Esophagus squamous epithelium (tissue), 5 donors: ENCODE measurements at places on chromosomes 4 and X. TPM values are rescaled to one million over a fixed set of nuclear protein-coding genes. Genes with fewer than 3 reads are reported as not detected.

Gene MID1IP1
- total RNA-seq = 47.1 TPM

Gene GCNA
- total RNA-seq = 0.35 TPM

DNA sequence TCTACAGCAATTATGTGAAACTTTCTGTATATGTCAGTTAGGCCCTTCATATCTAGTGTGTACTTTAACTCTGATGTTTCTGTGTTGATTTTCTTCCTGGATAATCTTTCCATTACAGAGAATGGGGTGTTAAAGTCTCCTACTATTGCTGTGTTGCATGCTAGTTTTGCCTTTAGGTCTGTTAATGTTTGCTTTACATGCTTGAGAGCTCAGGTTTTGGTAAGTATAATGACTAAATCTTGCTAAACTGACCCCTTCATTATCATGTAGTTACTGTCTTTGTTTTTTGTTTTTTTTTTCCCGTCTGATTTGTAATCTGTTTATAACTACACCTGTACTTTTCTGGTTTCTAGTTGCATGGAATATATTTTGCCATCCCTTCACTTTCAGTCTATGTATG is 63.6 kb upstream of the UGT2B15 start:
- H3K27ac ChIP-seq = no peak overlapping the region
- no peak overlapping the region for H3K4me3 ChIP-seq
- H3K4me1 ChIP-seq = no peaks in the 10 kb centered on the region
- DNase-seq = no peak

- no peak overlapping the region for H3K4me3 ChIP-seq
- DNase-seq = no peak
- no peak overlapping the region for H3K27ac ChIP-seq
- H3K27me3 ChIP-seq = no peaks in the 10 kb centered on the region
These were observed 71.1 kb upstream of the ZCCHC13 start for GRCh38 chrX:74232859-74233258.

Gene RAB9A
- 24.4 TPM for total RNA-seq

- H3K36me3 ChIP-seq = no peaks in the 10 kb centered on the region
- no peaks in the 10 kb centered on the region for H3K4me1 ChIP-seq
- H3K27ac ChIP-seq = no peak overlapping the region
These were observed 208.4 kb downstream of the RBM46 start for GRCh38 chr4:154989511-154989910.

DNA sequence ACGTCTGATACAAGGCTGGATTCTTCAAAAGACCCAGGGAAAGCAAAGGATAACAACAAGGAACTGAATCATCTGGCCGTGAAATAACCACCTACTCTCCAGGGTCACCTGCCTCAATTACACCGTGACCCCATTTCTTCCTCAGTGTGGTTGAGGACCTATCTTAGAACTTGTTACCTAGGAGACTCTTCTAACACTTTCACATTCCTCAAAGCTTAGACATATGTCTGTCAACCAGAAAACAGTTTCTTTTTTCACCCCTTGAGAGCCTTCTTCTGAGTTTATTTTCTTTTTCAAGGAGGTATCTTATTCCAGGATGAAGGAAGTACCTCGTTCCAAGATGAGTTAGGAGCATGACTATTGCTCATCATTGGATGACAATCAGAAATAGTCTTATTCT is 337.8 kb downstream of the ARHGAP24 start:
- H3K4me3 ChIP-seq = no peak overlapping the region
- H3K36me3 ChIP-seq = no peaks in the 10 kb centered on the region
- no peak overlapping the region for H3K27ac ChIP-seq
- no peaks in the 10 kb centered on the region for H3K4me1 ChIP-seq

- H3K27ac ChIP-seq = no peak overlapping the region
- no peak for DNase-seq
- H3K4me1 ChIP-seq = no peaks in the 10 kb centered on the region
- no peaks in the 10 kb centered on the region for H3K27me3 ChIP-seq
These were observed 36.0 kb upstream of the SPANXC start for GRCh38 chrX:141278306-141278705.

Gene EXOC1L
- total RNA-seq = not detected

DNA sequence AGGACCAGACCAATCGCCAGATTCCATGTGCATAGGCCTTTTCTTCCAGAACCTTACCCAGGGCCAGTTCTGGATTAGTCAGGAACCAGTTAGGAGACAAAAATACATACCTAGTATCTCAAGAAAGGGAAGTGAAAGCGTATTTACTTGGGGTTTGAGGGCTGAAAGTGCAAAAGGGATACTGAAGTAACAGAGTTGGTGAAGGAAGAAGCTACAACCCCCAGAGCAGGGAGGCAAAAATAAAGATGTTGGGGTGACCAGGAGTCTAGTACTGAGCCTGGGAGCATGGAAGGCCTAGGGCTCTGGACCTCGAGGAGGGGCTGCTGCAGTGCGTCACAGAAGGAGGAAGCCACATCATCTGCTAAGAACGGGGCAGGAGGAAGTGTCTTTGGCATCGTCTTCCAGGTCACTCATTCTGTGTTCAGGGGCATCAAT is 38.3 kb downstream of the TKTL1 start:
- H3K27me3 ChIP-seq = no peaks in the 10 kb centered on the region
- H3K36me3 ChIP-seq = no peaks in the 10 kb centered on the region
- H3K4me1 ChIP-seq = no peaks in the 10 kb centered on the region
- H3K27ac ChIP-seq = no peak overlapping the region
- H3K4me3 ChIP-seq = no peak overlapping the region

DNA sequence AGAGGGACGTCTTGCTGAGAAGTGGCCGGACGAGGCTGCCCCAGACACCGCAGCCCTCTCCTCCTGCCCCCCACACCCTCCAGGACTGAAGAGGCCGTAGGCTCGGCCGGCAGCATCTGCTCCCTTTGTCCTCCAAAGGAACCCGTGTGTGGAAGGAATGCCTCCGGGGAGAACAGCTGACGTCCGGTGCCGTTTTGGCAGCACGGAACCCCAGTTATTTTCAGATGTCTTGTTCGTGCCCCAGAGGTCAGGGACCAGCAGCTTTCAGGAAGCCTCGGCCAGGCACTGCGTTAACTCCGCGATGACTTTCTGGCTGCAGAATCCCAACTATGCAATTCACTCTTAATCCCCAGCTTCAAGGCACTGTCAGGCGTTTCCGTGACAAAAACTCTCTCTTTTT is 10.9 kb upstream of the PPP2R3B start:
- peak overlapping the region; percentile 25 for H3K27ac ChIP-seq
- H3K4me1 ChIP-seq = no peaks in the 10 kb centered on the region
- no peaks in the 10 kb centered on the region for H3K36me3 ChIP-seq
- H3K4me3 ChIP-seq = no peak overlapping the region
- no peak for DNase-seq

GRCh38 chr4:128135391-128135790 is 74.3 kb downstream of the LARP1B start:
- no peaks in the 10 kb centered on the region for H3K4me1 ChIP-seq
- no peak for DNase-seq
- no peaks in the 10 kb centered on the region for H3K36me3 ChIP-seq

Gene CTAG1A
- not detected for total RNA-seq

- DNase-seq = no peak
- H3K27ac ChIP-seq = no peak overlapping the region
- H3K27me3 ChIP-seq = no peaks in the 10 kb centered on the region
These were observed 5.3 kb upstream of the GPR82 start for GRCh38 chrX:41718481-41719235.

Gene PNMA5
- total RNA-seq = not detected
